ENCODE measurements at places on chromosomes 11 and 22. TPM values are rescaled to one million over a fixed set of nuclear protein-coding genes. Genes with fewer than 3 reads are reported as not detected.

The TPBGL gene
- total RNA-seq = under 0.01 TPM

The MIAT gene
- 0.72 TPM for total RNA-seq

The ADAMTS8 gene
- 0.07 TPM for total RNA-seq

The CRACR2B gene
- total RNA-seq = 0.78 TPM

The OR52I2 gene
- total RNA-seq = not detected

The CFAP300 gene
- 3.2 TPM for total RNA-seq

The CSNK1E gene
- total RNA-seq = 191 TPM

The NXPE1 gene
- total RNA-seq = not detected

The FAM89B gene
- total RNA-seq = 23.5 TPM

The CCDC73 gene
- not detected for total RNA-seq

The BCO2 gene
- total RNA-seq = 1.4 TPM

The OR51B2 gene
- total RNA-seq = 0.13 TPM

All from smooth muscle cell of the pulmonary artery (primary cell).